ENCODE measurements at places on chromosomes 3 and 15.

DNA sequence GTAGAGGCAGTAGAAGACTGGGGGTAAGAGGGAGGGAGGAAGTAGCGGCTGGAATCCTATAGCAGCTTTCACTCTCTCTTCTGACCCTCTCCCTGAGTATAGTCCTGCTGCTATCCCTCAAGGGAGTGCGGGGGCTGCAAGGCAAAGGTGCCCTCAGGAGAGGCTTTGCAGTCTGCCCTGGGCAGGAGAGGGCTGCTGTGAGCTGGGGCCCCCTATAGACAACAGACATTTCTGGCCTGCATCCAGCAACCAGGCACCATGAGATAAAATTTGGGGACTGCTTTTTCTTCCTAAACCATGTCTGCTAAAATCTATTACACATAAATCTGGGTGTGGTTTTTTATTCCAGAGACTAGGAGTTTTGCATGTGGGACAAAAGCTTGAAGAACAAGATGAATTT lies 48.0 kb downstream of the SACM1L start:
- DNase-seq = no peak

- DNase-seq = no peak
Observed at GRCh38 chr3:156661155-156661554, 13.2 kb upstream of the TIPARP start.

- DNase-seq = no peak
Observed at GRCh38 chr15:91694131-91694830, 159.2 kb upstream of the SLCO3A1 start.

- DNase-seq = no peak
Observed at GRCh38 chr3:157794771-157795170, 291.6 kb upstream of the VEPH1 start.

- DNase-seq = no peak
Observed at GRCh38 chr3:112744106-112744505, 102.6 kb downstream of the CD200R1L start.

- no peak for DNase-seq
Observed at GRCh38 chr3:128317698-128318231, 148.9 kb downstream of the DNAJB8 start.

DNA sequence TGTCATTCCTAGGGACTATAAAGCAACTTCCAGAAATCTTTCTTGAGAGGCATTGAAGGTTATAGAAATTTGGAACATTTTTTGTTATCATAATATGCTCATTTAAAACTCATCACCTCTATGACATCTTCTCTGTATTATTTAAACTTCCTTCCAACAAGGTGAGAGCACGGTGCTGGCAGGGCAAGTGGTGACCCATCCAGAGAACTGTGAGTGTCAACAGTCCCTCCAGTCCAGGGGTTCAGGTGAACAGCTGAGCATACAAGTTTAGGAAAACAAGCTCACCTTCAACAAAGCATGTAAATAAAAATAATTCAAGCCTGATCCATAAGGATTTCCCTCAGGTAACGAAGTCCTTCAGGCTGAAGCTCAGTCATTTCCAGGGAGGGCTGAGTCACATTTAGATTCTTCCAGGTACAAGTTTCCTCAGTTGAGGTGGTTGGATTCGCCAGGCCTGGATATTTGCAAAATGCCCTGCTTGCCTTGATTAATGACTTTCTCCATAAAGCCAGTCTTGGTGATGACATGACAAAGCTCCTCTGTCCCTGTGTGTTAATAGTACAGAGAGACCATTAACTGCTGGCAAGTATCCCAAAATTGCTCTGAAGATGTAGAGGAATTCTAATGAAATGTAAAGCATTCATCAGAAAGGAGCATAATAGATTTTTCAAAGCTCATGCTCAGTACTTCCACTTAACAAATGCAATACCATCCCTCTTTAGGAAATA lies 263.6 kb upstream of the GADL1 start:
- no peak for DNase-seq

GRCh38 chr3:95775486-95776094 lies 1038.8 kb upstream of the EPHA6 start:
- no peak for DNase-seq
